ENCODE measurements at places on chromosomes 11 and 22. TPM values are rescaled to one million over a fixed set of nuclear protein-coding genes. Genes with fewer than 3 reads are reported as not detected.

The STT3A gene
- total RNA-seq, result 168 TPM

The KRTAP5-11 gene
- not detected for total RNA-seq

The CDC45 gene
- 52.8 TPM for total RNA-seq

The RASSF7 gene
- 93.3 TPM for total RNA-seq

The GLYATL2 gene
- total RNA-seq, result 0.91 TPM

The NCR3LG1 gene
- total RNA-seq, result 5.3 TPM

The GSTT2B gene
- total RNA-seq, result 3.6 TPM

DNA sequence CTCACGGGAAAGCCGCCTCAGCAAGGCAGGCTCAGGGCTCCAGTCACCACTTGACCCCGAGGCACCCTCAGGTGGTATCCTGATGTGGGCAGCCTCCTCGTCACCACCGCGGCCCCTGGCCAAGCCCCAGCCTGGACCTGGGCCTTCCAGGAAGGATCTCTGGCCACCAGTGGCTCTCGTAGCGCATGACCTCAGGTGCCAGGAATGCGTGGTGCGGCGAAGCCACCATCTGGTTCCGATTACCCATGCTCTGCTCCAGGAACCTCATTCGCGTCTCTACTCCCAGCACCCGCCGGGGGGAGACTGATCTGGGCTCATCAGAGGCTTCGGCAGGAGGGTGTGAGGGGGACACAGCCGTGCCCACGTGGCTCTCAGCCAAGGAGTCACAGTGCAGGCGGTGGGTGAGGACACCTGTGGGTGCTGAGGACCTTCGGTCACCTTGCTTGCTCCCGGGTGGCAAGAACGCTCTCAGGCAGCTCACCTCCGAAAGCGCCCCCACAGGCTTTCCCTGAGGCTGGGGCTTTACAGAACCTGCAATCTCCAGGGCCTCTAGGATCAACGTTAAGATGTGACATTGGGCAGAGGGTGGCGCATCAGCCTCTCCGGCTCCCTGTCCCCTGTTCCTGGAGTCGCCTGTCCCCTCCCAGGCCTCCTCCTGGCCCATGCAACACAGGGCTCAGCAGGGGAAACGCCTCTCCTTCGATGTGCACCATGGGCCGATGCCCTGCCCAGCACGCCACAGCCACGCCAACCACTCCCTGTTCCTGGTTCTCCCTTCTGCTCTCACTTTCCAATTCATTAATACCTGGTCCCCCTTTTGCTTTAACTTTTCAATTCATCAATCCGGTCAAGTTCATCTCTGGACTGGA is 39.0 kb downstream of the TBX1 start:
- no peak overlapping the region for H3K27ac ChIP-seq
- no peaks in the 10 kb centered on the region for H3K4me1 ChIP-seq
- H3K27me3 ChIP-seq, result no peaks in the 10 kb centered on the region
- DNase-seq, result no peak
- H3K4me3 ChIP-seq, result no peak overlapping the region
- H3K36me3 ChIP-seq, result no peaks in the 10 kb centered on the region

- no peaks in the 10 kb centered on the region for H3K27me3 ChIP-seq
- peaks cover 64% of the 10 kb centered on the region for H3K36me3 ChIP-seq
- DNase-seq, result no peak
- H3K4me1 ChIP-seq, result no peaks in the 10 kb centered on the region
- no peak overlapping the region for H3K4me3 ChIP-seq
Measured at GRCh38 chr11:65401073-65401802, 14.8 kb downstream of the FRMD8 start.

DNA sequence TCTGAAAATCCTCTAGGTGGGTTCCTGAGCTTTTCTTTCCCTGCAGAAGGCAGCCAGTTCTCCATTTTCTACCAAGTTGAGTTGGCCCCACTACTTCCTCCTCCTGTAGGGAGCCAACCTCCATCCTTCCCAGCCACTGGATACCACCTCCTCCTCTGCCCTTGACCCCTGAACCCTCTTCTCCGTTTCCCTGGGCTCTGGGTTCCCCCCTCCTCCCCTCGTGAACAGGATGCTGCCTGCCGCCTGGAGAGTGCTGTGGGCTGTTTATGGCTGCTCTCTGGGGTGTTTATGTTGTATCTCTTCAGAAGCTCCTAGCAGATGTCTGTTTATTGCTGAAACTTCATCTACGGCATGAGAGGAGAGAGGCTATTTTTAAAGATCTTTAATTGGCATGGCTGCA is 8.6 kb downstream of the MICAL2 start:
- H3K4me3 ChIP-seq, result peak overlapping the region; percentile 31
- H3K27ac ChIP-seq, result peak overlapping the region; percentile 69
- H3K4me1 ChIP-seq, result peaks cover 59% of the 10 kb centered on the region
- DNase-seq, result no peak
- H3K27me3 ChIP-seq, result no peaks in the 10 kb centered on the region

GRCh38 chr22:24408630-24409029 is 18.8 kb upstream of the ADORA2A start:
- peaks cover 20% of the 10 kb centered on the region for H3K36me3 ChIP-seq
- no peak for DNase-seq

GRCh38 chr11:71240865-71241691 is 11.3 kb downstream of the SHANK2 start:
- peak overlapping the region; percentile 55 for H3K4me3 ChIP-seq
- H3K4me1 ChIP-seq, result peaks cover 32% of the 10 kb centered on the region
- peak overlapping the region; percentile 36 for H3K27ac ChIP-seq

DNA sequence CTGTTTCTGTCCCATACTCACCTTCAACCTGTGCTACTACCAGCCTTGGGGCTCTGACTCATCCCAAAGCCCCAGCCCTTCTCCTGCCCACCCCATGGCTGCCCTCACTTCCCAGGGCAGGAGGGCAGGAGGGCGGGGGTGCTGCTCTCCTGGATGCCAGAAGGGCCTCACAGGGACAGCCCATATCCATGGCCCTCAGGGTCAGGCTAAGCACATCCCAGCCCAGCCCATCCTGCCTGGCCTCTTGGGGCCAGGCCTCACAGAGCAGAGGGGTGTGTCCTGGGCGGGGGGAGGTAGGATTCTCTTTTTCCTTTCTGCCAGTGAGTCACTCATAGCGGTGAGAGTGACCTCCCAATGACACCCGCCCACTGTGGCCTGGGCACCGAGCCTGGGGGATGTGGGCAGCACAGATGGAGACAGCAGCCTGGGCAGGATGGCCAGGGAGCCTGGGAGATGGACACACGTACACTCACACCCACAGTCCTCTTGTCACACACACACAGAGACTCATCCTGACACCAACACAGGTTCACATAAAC is 2.4 kb downstream of the LTBP3 start:
- DNase-seq, result peak; percentile 89
- peak overlapping the region; percentile 85 for H3K27ac ChIP-seq
- H3K36me3 ChIP-seq, result peaks cover 70% of the 10 kb centered on the region
- H3K27me3 ChIP-seq, result no peaks in the 10 kb centered on the region
- H3K4me1 ChIP-seq, result peaks cover 72% of the 10 kb centered on the region

GRCh38 chr11:134725716-134726639 is 313.9 kb upstream of the B3GAT1 start:
- H3K36me3 ChIP-seq, result no peaks in the 10 kb centered on the region
- no peak overlapping the region for H3K4me3 ChIP-seq
- no peaks in the 10 kb centered on the region for H3K27me3 ChIP-seq

DNA sequence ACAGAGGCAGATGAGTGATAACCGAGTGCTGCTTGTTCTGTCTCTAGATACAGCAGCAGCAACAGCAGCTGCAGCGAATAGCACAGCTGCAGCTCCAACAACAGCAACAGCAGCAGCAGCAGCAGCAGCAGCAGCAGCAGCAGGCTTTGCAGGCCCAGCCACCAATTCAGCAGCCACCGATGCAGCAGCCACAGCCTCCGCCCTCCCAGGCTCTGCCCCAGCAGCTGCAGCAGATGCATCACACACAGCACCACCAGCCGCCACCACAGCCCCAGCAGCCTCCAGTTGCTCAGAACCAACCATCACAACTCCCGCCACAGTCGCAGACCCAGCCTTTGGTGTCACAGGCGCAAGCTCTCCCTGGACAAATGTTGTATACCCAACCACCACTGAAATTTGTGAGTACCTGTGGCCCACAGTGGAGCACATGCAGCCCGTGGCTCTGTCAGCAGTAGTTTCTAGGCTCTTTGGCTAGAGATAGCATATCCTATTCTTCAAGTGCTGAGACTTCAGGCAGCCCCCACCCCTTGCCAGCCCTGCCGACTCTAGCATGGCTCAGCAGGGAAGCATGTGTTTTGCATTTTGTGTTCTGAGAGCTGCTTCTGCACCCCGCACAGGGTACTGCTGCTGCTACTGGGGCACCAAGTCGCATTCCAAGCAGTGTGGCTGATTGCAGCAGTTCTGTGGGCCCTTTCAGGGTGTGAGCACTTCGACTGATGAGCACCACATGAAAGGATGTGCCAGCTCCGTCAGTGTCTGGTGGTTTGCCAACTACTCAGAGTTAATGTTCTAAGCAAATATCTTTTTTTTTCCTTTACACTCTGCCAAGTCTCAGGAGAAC is 59.2 kb downstream of the MED15 start:
- H3K4me1 ChIP-seq, result peaks cover 58% of the 10 kb centered on the region
- H3K27me3 ChIP-seq, result no peaks in the 10 kb centered on the region
- peaks cover 70% of the 10 kb centered on the region for H3K36me3 ChIP-seq
- peak overlapping the region; percentile 47 for H3K4me3 ChIP-seq
- no peak for DNase-seq
- peak overlapping the region; percentile 35 for H3K27ac ChIP-seq

DNA sequence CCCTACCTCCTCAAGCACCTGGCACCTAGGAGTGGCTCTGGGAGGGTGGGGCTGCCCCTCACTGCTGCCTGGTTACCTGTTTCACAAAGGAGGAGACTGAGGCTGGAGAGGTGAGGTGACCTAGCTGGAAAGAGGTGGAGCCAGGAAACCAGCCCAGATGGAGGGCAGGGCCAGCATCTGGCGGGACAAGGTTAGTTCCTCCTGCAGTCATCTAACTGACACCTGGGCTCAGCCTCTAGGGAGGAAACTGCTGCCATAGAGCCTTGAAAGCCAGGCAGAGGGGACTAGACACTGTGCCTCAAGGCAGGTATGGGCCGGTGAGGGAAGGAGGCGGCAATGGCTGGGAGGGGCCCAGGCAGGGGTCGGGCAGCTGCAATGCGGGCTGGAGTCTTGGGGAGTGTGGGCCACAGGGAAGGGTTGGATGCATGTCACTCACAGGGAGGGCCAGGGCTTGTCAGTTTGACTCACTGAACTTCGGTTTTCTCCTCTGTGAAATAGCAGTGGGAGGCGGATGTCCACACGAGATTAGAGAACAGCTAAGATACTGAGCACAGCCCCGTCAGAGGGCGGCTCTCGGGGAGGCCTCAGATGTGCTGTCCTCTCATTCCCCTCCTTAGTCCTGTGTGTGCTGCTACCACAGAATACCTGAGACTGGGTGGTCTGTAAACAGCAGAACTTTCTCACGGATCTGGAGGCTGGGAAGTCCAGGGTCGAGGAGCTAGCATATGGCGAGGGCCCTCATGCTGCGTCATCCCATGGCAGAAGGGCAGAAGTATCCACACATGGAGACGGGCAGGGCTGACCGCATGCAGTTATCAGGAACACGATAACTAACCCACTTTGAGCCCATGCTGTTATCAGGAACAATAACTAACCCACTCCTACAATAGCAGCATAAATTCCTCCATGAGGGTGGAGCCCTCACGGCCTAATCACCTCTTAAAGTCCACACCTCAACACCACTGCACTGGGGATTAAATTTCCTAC is 16.1 kb downstream of the MGAT3 start:
- peak overlapping the region; percentile 92 for H3K27ac ChIP-seq
- H3K4me1 ChIP-seq, result peaks cover 61% of the 10 kb centered on the region
- H3K4me3 ChIP-seq, result peak overlapping the region; percentile 85
- peak; percentile 70 for DNase-seq

DNA sequence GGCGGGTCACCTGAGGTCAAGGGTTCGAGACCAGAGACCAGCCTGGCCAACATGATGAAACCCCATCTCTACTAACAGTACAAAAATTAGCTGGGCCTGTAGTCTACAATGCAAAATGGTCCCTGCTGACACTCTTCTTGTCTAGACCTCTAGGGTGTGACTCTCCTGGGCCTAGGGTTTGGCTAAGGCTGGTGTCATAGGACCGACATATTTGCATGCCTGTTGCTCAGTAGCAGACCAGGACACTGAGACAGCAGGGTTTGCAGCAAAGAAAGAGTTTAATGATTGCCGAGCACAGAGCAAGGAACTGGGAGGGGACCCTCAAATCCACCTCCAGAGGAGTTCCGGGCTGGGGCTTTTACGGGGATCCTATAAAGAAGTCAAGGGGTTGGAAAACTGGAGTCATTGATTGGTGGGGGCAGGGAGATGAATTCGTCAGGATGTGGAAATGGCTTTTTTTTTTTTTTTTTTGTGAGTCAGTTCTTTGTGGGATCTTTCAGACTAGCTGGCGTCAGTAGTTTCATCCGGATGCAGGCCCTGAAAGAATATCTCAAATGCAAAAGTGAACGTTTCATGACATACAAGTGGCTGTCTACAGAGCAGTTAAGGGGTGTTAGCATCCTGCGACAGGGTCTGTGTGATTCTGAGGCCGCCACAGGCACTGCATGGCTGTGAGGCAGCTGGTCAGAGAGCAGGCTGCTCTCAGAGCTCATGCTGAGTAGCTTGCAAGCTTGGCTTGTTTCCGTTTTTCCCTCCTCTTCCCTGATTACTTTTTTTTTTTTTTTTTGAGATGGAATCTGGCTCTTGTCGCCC is 27.2 kb upstream of the A4GALT start:
- H3K36me3 ChIP-seq, result peaks cover 3% of the 10 kb centered on the region
- no peak for DNase-seq
- no peaks in the 10 kb centered on the region for H3K27me3 ChIP-seq
- peaks cover 6% of the 10 kb centered on the region for H3K4me1 ChIP-seq
- H3K27ac ChIP-seq, result no peak overlapping the region

- H3K4me3 ChIP-seq, result no peak overlapping the region
- H3K4me1 ChIP-seq, result no peaks in the 10 kb centered on the region
- no peaks in the 10 kb centered on the region for H3K36me3 ChIP-seq
- H3K27ac ChIP-seq, result no peak overlapping the region
Measured at GRCh38 chr11:115368616-115369015, 135.6 kb downstream of the CADM1 start.

GRCh38 chr11:104841973-104842525 is 56.2 kb downstream of the CASP12 start:
- DNase-seq, result no peak
- H3K27me3 ChIP-seq, result no peaks in the 10 kb centered on the region
- no peaks in the 10 kb centered on the region for H3K4me1 ChIP-seq
- H3K4me3 ChIP-seq, result no peak overlapping the region
- no peak overlapping the region for H3K27ac ChIP-seq

- H3K27me3 ChIP-seq, result no peaks in the 10 kb centered on the region
- peak; percentile 41 for DNase-seq
- no peaks in the 10 kb centered on the region for H3K4me1 ChIP-seq
Measured at GRCh38 chr11:27040302-27041115, at the start of gene BBOX1. BBOX1 (plus strand) TSS chr11:27040815; CDS start chr11:27055431, 14,616 bp downstream.

GRCh38 chr11:7353100-7353499 is 101.4 kb downstream of the SYT9 start:
- peaks cover 61% of the 10 kb centered on the region for H3K27me3 ChIP-seq
- H3K27ac ChIP-seq, result no peak overlapping the region

Measured in Calu3 (cell line).